ELR (cell line): ENCODE measurements at places on chromosomes 1 and 21.

DNA sequence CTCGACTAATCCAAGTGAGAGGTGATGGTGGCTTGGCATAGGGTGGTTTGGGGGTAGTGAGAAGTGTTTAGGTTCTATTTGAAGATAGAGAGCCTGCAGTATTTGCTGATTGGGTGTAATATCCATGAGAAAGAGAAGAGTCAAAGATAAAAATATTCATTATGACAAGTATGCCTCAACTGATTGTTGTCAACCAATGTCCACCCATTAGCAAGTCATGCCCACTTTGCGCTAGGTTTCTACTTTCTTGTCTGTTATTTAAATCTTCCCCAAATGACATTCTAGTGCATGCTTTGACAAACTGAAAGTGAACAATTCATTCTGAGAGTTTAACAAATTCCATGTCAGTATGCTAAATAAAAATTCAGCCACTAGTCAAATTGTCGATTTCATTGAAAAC lies 3.8 kb upstream of the XCL1 start:
- no peak for DNase-seq

DNA sequence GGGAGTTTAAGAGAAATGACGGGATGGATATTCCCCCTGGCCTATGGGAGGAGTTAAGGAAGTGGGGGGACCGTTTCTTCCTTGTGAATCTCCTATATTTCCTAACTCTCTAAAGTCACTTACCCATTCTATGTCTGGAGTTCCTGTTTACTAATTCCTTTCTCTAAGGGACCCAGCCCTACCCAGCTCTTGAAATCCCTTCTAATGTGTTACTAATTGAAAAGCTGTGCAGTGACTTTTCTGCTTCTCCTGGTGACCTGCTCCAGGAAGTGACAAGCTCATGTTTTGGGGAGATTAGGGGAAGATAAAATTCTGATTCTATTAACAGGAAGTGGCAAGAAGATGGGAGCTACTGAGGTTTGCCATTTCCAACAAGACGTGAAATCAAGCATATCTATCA lies 4.0 kb upstream of the SAMSN1 start:
- no peak for DNase-seq

DNA sequence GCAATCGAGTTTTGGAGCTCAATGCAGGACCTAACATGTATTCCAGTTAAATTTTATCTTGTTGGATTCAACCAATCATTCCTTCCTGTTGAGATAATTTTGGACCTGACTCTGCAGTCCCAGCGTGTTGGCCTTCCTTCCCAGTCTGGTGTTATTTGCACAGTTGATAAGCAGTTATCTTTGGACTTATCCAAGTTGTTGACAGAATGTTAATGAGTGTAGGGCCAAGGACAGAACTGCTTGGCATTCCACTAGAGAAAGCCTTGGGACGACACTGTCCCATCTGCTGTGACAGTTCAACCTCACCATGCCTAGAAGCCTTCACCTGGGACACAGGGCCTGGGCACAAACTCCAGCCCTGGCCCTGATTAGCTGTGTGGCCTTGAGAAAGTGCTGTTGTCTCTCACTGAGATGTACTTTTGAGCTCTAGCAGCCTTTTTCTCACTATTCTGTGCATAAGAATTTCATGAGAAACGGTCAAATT lies 104.1 kb upstream of the SLC25A33 start:
- no peak for DNase-seq

DNA sequence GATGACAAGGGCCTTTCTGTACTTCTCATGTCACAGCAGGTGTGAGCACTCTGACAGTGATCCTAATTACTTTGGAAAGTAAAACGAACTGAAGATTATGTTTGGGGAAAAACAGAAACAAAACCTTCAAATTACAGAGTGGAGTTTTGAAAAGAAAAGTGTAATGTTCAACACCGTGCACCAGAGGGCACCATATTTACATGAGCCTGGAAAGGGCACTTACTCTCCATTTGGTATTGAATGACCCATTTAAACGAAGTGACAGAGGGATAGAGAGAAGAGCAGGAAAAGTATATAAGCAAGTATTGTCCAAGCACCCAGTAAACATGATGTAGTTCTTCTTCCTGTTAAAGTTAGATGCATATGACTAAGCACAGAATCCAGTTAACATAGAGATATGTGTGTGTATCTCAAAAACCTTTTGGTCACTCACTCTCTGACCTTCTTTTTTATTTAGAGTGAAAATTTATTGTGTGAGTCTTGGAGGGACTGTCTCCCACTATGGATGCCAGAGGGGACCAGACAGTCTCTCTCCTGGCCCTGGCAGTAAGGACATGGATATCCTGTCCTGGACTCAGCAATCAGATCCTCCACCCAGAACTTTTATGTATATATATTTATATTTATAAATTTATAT lies 3.8 kb upstream of the RGSL1 start:
- peak; percentile 56 for DNase-seq

DNA sequence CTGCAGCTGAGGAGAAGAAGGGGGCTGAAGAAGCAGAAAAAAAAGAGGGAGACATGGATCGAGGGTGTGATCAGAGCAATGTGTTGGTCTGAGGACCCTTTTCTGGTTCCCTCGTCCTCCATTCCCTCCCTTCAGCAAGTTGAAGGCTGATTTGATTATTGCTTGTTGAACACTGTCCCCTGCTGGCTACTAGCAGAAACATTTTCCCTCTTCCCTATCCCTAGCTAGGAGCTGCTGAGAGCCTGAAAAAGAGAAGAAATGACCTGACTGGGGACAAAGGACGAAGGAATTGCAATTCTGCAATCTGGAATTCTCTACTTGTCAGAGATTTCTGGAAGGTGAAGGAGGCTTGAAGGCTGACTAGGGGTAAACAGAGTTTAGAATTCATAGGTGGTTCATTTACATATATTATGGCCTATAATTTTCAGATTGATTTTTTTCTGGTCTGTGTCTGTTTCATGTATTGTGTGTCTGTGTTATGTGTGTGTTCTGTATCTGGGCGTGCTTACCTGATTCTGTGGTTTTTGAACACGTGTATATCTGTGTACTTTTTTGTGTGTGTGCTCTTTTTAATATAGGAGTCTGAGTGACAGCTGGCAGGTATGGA lies 9.8 kb downstream of the NHLH1 start:
- peak; percentile 79 for DNase-seq

GRCh38 chr1:87760155-87760554 lies 431.5 kb downstream of the LMO4 start:
- no peak for DNase-seq

- no peak for DNase-seq
These were observed 200.5 kb downstream of the BACH1 start for GRCh38 chr21:29499229-29499628.

DNA sequence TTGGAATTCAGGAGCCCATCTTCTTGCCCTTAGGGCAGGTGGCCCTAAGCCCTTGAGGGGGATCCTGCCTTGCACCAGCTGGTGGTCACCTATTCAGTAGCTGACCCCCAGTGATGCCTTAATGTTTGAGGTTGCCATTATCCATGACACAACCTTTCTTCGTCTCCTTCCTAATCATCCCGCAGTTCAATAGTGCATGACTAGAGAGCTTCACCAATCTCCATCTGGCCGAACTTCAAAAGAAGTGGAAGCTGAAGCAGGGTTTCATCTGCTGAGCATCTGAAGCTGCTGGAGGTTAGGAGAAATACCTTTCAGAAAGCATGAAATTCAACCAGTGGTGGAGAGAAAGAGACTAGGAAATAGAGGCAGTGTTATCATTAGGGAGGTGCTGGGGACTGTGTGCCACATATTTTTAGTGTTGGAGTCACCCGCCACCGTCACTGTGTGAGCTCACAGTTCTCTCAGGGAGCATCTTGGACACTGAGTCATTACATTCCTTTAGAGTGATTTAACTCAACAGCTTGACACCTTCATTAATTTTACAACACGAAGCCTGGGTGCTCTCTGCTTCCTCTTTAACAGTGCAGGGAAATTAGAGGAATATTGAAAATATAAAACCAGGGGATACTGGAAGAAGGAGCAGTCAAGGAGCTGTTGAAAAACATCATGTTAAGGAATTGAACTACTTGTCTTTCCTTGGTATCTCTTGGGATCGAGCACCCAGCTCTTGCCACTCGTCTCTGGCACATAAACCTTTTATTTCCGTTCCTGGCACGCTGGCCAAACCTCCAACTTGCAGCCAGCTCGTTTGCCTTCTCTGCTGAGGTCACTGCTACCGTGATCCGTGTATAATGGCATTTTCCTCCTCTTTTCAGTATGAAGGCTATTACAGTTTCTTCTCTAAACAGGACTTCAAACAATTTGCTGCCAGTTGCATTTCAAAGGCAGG lies 53.6 kb downstream of the PEX14 start:
- peak; percentile 92 for DNase-seq

- no peak for DNase-seq
These were observed 8.3 kb upstream of the IGSF5 start for GRCh38 chr21:39736716-39737115.

DNA sequence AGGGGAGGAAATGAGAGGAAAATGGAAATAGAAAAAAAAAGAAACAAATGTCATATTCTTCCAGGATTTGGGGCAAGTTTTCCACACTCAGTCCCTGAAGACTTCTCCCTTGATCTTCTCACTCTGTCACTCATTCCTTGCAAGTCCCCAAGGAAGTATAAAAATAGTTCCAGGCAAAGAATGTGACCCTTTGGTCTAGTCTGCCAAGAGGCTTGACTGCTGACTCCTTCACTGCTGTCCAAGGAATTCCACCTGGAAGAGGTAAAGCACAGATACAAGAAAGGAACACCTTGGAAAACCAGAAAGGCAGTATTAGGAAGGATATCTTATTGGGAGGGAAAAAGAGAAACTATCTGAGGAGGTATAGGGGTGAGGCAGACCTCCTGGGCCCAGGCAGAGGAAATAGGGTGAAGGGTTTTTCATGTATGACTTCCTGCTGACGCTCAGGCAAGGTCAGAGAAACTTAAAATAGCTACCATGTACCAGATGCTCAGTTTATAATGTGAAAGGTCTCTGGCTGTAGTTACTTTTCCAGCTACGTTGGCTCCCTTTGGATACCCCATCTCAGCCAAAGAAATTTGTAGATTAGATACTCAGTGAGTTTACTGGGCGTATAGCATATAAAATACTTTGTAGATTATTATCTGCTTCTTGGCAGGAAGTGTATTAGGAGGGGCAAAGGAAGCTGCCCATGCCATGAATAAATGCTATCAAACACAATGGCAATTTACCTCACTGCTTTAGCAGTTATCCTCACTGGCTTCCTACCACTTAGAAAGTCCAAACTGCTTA lies 2.0 kb upstream of the GJA5 start:
- peak; percentile 10 for DNase-seq

- DNase-seq: peak; percentile 56
These were observed 117.0 kb downstream of the CD247 start for GRCh38 chr1:167401260-167401873.

DNA sequence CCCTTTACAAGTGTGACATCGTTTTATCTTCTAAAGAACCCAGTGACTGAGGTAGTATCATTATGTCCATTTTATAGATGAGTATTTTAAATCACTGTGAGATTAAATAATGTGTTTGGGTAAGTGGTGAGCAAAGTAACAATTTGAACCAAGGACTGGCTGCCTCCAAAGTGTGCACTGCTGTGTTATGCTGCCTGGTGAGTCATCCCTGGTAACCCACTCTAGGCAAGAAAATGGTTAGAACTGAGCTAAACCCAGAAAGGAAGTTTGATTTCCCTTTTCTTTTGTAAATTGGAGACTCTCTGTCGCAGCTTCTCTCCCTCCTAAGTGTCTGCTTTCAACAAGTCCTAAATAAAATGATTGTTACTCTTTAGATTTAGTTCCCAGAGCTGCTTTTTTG lies 342.8 kb upstream of the KAZN start:
- no peak for DNase-seq

- peak; percentile 42 for DNase-seq
These were observed 88.5 kb upstream of the NFASC start for GRCh38 chr1:204782118-204782700.

- DNase-seq: peak; percentile 17
These were observed 94.8 kb upstream of the DISP3 start for GRCh38 chr1:11384170-11384554.
